Left ventricle myocardium inferior (tissue), 1 donor: ENCODE measurements at places on chromosomes 4 and X.

GRCh38 chr4:187128976-187129375 is 405.3 kb upstream of the FAT1 start:
- DNase-seq: no peak

- DNase-seq: no peak
Measured at GRCh38 chr4:125725957-125726525, 411.3 kb downstream of the FAT4 start.

DNA sequence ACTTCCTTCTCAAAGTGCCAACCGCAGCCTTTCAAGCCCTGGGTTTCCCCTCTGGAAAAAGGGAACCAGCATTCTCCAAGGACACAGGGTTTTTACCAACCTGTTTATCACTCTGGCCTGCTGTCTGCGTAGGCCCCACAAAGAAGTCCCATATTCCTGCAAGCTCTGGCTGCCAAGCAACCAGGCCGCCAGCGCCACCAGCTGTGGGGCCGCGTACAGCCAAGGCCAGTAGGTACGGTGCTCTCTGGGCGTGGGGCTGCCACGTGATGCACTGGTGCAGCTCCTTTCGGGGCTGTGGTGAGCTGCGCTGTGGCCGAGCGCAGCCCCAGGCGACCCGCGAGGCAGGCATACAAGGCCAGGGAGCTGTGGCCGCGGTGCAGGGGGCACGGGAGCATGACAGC is 22.1 kb downstream of the LUZP4 start:
- DNase-seq: no peak

DNA sequence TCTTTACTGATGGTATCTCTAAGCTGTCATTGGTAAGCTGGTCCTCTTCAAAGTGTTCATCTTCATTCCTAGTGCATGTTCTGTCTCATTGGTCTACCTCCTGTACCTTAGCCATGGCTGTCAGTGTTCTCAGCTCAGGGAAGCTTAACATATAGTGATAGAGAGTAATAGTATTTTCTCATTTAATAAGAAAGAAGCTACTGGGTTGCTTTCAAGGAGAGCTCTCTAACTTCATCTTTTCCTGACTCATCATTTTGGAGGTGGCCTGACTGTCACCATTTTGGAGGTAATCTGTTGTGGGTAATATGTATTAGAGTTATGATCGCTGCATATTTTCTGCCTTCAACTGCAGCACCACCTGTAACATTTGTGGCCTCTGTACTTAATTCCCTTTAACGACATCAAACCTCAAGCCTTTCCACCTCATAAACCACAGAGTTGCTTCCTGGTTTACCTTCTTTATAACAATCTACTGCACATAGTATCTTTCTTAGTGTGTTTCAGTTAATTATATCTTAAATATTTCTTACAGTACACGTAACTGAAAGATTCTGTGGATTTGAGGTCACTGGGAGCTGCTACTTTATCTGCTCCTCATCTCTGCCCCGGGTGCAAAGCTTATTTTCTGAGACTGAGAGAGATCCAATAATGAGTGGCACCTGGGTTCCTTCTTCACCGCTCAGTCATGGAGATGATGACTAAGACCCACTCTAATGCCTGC is 474.0 kb upstream of the TECRL start:
- no peak for DNase-seq

GRCh38 chrX:24426340-24426913 is 38.7 kb upstream of the PDK3 start:
- no peak for DNase-seq

DNA sequence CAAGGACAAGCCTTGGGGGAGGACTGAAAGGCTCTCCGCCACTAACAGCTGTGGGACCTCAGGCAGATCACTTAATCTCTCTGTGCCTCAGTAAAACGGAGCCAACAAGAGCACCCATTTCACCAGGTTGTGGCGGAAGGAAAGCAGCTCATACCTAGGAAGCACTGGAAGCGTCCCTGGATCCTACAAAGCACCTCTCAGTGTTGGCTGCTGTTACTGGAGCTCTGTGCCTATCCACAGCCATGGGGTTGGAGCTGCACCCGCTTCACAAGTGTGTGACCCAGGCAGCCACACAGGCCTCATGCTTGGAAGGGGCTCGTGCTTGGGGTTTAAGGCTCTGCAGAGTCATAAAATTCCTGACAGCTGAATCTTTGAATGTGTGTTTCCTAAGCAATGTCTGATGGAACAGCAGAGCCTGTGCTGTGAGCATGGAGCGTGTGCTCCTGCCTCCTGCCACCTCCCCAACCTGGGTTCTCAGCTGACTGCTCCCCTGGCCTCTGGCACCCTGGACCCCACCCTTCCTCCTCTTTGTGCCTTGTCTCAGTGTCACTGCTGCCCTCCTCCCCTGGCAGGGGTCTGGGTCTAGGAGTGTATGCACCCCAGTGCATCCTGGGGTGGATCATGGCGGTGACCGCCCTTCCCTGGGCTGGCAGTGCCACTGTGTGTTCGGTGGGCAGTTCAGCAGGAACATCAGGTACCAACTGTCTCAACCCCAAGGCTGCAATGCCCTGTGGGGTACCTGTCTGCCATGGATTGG is 14.4 kb upstream of the MAN2B2 start:
- no peak for DNase-seq

GRCh38 chr4:40912460-40913184 is 162.9 kb downstream of the NSUN7 start:
- DNase-seq: no peak

- no peak for DNase-seq
Measured at GRCh38 chr4:16205298-16206164, 20.7 kb downstream of the TAPT1 start.

DNA sequence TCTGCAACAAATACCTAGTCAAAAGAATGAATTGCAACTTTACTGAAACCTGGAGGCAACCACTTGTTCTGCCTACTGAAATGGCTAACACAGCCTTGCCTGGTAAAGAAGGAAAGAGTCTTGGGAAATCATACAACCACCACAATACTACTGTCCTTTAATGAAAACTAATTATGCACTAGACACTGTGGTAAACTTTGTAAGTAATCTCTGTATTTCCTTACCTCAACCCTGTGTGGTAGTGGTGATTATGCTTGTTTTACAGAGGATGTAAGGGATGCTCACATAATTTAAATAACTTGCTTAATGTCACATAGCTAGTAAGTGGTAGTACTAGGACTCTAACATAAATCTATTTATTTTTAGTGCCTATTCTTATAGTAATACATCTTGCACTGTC is 44.7 kb downstream of the TMEM156 start:
- no peak for DNase-seq

- no peak for DNase-seq
Measured at GRCh38 chr4:156677131-156677531, 294.5 kb downstream of the PDGFC start.

GRCh38 chr4:112519689-112520597 is 4.0 kb upstream of the NEUROG2 start:
- no peak for DNase-seq

- peak; percentile 43 for DNase-seq
Measured at GRCh38 chr4:98260047-98260578, 1.1 kb upstream of the RAP1GDS1 start.

DNA sequence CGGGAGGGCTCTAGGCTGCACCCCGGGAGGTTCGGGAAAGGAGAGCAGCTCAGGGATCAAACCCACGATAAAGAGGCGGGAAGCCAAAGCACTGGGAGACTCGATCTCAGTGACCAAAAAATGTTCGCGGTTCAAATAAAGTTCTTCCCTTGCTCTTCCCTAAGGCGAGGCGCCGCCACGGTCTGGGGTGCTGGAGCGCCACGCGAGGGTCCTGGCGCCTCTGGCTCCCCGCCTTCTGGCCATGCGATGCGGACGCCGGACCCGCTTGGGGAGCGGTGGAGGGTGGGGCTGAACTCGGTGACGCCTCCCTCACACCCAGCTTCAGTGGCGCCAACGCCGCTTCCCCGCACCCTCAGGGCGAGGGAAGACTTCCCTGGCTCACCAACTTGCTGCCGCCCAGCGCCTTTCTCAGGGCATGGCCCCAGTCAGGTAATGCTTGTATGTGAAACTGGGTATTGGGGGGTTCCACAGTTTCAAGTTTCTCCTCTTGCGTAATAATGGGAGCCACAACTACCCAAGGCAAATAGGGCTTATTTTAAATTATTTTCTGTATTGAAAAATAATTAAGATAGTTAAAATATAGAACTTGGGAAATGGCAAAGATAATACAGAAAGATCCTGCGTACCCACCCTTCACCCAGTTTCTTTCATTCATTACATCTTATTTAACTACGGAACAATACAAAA is at the start of gene QRFPR:
QRFPR (minus strand) TSS at position 243 of the 687 bp plus-strand sequence. CDS start 371 bp downstream, outside the sequence.
- DNase-seq: peak; percentile 34

- no peak for DNase-seq
Measured at GRCh38 chrX:132461886-132462285, 27.0 kb downstream of the MBNL3 start.

GRCh38 chr4:96833831-96834230 is 993.9 kb downstream of the PDHA2 start:
- DNase-seq: no peak

GRCh38 chr4:35912174-35912573 is 332.1 kb downstream of the ARAP2 start:
- DNase-seq: no peak

DNA sequence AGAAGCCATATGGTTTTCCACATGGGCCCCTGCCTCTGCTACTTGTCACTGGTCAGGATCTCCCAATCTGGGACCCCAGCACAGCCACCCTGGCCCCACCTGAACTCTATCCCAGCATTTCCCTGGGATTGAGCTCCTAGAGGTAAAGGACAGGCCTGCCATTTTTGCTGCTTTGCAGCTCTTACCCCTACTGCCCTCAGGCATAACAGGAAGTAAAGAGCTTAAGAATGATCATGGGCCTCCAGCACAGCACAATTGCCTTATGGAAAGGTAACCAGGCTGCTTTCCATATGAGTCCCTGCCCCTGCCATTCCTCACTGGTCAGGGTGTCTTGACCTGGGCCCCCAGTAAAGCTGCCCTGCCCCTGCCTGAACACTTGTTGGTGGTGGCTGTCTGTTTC is 254.9 kb upstream of the ZCCHC13 start:
- DNase-seq: no peak

DNA sequence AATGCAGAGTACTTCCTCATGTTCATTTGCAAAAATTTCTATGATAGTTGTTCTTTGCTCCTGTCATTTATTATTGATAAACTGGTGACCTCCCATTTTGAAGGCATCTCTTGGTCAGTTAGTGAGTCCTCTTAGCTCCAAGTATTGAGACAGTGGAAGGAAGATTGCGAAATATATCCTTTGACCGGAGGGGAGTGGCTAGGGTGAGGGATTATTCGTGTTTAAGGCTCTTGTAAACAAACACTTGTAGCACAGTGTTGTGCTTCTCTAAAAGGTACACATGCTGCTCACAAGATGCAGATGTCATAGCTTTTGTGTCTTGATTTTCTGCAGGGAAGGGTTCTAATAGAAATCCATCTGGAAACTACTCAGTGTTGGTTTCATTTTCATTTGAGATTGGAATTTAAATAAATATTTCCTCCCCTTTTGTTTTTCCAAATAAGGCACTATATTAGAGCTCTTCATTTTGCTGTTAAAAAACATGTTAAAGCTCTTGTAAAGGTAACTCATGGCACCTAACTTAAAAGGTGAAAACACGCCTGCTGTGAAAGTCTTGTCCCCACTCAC is 21.8 kb downstream of the TXLNG start:
- no peak for DNase-seq

DNA sequence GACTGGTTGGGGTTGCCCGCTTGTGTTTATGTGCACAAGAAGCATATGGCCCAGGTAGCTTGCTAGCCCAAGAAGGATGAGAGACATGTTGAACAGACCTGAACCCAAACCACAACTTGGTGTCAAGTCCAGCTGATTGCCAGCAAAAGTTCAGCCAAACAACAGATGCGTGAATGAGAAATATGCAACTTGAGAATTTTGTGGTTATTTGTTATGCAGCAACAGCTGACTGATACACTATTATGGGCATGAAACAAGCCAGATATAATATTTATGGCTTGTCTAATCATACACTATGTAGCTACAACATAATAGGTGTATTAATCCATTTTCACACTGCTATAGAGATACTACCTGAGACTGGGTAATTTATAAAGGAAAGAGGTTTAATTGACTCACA is 66.3 kb upstream of the FTHL17 start:
- DNase-seq: no peak

DNA sequence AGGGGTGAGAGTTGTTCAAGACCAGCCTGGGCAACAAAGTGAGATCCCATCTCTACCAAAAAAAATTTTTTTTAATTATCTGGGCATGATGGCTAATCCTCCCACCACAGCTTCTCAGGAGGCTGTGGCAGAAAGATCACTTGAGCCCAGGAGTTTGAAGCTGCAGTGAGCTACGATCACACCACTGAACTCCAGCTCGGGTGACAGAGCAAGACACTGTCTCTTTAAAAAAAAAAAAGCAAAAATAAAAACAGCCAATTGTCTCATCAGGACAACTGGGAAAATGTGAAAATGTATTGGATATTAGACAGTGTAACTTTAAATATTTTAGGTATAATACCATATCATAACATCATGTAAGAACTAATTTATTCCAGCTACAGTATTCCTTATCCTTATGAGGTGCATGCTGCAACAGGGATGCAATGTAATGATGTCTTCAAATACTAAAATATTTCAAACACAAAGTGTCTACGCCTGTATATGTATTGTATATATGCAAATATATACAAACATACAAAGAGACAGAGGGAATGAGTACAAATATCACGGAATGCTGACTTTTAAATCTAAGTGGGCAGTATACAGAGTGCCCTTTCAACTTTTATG is 17.2 kb downstream of the FAM13A start:
- DNase-seq: no peak

DNA sequence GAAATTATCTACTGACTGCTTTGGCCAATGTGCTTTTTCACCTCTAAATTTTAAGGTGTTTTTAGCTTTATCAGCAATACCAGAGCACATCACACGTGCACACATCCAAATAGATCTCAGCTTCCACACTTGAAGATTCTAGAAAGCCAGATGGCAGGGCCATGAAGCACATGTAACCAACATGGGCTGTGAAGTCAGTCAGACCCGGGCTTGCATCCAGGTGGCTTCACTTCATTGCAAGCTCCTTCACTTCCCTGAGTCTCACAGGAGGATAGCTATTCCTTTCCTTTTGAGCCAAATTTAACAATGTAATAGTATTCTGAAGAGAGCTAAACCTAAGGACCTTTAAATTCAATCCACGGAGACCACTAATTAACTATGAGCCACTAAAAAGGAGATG is 86.5 kb downstream of the SH3RF1 start:
- no peak for DNase-seq

- no peak for DNase-seq
Measured at GRCh38 chr4:41095973-41096372, 118.4 kb downstream of the APBB2 start.

DNA sequence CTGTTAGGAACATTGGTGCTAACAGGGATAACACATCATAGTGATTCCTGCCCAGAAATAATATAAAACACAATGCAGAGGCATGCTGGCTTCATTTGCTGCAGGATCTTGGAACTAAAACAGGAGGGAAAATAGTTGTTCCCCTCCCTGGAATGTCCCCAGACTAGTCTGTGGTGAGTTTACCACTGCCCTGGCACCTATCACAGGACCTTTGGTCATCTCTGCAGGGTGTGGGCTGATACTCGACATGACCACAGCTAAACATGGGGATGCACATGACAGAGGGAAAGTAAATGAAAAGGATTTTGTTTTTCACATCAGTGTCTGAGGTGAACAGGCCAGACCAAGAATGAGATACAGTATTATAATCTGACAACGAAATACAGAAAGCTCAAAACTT is 160.2 kb upstream of the DKK2 start:
- no peak for DNase-seq
